ENCODE measurements at places on chromosomes 5 and 9.

DNA sequence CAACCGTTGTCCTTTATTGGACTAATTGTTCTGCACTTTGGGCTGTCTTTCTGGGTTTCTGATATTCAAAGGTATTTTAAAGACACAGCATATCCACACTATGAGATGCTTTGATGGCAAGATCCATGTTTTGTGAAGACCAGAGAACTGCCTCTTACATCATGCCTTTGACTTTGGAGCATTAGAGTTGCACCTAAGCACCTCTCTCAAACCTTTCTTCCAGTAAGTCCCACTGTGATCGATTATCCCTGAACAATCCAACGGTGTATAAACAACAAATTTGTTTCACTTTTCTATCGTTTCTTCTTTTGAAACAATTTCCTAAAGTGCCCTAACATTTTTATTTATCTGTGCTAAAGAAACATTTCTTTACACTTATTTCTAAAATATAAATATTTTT is 144.4 kb downstream of the KCTD16 start:
- no peak for DNase-seq

DNA sequence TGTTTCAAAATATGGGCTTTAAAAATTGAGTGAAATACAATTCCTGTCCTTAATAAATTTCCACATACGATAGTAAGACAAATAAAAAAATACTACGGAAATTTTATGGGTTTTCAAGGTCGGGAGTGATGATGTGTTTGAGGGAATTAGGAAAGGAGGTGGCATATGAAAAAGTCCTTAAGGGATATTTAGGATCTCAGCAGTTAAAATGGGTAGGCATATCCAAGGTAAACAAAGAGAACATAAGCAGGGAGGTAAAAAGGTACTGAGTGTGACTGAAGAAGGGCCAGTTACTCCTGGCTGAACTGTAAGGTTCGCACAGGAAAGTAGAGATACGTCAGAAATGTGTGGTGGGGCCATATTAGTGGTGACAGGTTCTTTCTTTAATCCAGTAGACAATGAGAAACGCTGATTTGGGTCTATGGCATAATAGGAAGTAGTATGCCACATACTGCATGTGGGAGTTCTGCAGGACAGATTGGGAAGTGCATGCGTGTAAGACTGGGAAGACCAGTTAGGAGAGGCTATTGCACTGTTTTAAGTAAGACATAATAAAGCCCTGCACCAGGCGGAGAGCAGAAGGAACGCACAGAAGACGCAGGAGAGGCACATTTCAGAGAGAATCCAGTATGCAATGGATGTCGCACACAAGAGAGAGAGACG is 937 bp upstream of the HMGCR start:
- DNase-seq = peak; percentile 50

DNA sequence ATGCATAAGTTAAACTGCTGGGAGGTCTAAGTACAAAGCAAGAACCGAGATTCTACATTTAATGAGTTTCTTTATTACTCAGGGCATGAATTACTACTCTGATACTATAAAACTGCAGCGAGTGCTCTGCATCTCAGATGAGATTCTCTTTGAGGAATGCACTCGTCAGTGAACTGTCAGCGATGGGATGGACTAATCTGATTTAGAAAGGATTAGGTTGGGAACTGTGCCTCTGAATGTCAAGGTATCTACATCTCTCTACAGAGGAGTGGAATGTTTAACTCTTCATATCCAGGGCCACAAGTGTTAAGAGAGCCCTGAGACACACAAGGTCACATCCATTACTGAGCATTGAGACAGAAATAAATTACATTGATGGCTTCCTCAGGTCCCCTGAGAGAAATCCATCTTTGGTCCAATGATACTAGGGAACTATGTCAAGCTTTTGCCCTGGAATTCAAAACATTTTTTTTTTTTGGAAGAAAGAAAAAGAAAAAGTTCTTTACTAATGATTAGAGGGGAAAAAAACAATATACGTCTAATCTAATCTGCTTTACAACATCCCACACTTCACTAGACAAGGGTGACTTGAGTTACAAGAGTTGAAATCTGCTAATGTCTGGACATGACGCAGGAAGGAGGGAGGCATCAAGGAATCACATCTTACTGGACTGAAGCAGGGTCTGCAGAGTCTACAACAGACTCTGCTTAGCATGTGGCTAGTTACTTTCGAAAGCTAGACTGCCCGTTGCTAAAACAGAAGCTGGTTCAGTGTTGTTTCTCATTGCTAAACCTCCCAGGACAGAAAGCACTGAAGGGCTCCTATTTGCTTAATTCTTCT is 270.0 kb upstream of the TLE4 start:
- no peak for DNase-seq

- peak; percentile 42 for DNase-seq
Measured at GRCh38 chr5:74638970-74639806, 1.3 kb downstream of the ENC1 start.

DNA sequence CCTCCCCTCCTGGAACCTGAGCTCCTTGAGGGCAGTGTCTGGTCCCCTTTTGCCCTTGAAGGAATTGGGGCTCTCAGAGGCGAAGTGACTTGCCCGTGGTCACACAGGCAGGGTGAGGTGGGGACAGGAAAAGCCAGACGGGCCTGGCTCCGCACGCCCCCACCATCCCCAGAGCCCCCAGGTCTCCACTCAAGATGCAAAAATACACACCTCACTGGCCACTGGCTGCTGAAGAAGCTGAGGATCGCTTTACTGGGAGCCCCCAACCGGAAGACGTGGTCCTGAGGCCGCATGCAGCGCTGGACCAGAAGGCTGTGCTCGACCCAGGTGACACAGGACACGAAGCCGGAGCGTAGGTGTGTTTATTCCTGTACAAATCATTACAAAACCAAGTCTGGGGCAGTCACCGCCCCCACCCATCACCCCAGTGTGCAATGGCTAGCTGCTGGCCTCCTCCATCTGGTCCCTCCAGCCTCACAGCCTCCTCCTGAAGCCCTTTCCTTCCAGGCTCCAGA is 7.6 kb upstream of the AK1 start:
- DNase-seq = no peak

GRCh38 chr5:109719978-109720377 is 30.3 kb downstream of the MAN2A1 start:
- DNase-seq = no peak

GRCh38 chr9:98104445-98104881 is 14.6 kb downstream of the TRIM14 start:
- no peak for DNase-seq

- DNase-seq = no peak
Measured at GRCh38 chr5:55386356-55386755, 78.6 kb downstream of the MTREX start.

DNA sequence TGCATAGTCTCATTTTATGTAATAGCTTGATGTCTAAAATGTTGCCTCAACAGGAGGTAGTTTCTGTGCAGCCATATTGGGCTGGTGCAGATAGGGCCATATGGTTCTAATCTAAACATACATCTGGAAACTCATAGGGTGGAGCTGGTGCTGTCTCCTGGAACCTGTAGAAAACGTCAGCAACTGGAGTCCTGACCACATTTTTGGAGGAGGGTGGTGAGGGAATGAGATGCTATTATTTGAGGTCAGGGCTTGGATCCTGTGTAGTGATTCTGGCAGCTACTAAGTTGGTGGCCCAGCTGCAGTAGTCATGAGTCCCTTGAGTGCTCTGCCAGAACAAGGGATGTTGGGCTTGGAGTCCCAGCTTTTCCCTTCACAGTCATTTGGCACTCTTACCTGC is 14.1 kb downstream of the MAN2A1 start:
- DNase-seq = no peak

DNA sequence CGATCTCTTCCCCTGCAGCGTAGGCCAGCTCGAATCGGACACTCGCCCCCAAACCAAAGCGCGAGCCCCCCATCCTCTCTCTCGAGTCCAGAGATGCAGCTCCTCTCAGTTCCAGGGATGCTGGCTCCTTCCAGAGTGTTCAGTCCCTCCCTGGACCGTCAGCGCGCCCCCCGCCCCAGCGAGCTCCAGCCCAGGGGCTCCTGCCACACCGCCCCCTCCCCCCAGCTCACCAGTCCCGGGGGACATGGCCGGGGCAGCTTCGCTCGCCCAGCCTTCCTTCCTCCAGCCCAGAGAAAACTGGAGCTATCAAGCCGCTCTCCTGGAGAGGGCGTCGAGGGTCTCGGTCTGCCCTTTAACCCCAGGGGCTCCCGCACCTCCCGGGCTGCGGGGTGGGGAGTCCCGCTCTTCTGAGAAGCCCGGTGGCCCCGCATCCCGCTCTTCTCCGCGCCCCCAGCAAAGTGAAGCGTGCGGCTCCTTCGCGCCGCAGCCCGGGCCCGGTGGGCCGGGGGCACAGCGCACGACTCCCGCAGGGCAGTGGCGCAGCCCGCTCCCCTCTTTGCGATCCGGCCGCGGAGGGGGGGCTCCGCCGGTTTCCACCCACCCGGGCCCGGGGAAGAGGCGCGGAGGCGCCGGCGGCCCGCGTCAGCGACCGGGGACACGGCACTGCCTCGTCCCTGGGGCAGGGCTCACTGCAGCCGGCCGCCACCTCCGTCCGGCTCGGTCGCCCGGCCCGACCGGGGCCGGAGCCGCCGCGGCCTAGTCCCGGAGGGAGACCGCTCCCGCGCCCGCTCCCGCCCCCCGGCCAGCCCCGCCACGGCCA is 587 bp downstream of the MIER3 start:
- no peak for DNase-seq

DNA sequence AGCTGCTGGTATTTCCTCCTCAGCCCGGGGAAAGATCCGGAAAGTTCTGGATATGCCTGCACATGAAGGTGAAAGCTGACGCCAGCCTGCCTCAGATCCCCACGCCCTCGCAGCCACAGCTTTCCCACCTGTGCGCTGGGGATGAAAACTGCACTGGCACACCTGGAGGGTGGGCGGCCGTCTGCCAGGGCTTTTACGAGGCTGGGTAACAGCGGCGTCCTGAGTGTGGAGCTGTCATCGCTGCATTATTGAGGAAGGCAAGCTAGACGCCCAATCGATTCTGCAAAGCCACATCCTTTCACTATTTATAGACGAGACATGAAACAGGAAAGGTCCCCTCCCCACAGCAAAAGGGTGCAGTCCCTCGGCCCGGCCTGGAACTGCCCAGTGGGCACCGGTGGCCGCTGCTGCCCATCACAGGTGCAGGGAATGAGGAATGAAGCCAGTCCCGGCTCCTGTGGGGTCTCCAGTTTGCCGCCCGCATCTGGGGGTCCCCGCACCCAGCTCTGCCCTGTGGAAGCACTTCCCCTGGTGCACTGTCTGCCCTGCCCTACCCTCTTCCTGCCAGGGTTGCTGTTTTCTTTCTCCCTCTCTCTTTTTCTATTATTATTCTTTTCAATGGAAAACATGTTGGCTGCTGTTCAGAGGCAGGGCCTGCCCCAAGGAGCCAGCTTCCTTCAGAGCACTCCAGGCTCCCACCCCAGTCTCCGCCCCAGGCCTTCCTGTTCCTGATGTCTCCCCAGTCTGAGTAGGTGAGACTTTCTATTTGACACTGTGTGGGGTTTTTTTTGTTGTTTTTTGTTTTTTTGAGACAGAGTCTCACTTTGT is 7.0 kb downstream of the NOTCH1 start:
- DNase-seq = no peak

DNA sequence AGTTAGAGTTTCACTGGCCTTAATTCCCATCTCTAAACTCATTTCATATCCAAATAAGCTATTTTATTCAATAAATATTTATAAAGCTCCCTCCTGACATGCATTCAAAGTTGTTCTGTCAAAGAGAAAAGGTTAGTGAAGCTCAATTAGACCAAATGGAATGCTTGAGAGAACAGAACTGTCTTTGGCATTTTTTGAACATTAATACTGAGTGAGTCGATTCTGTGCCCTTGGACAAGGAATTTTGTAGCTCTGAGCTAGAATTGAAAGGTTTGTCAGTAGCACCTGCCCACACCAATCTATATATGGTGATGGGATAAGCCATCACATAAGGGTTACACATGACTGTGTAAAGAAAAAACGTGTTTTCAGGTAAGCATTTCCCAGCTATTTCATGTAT is 631.2 kb upstream of the CCNG1 start:
- DNase-seq = no peak

GRCh38 chr9:38284039-38284575 is 108.4 kb upstream of the ALDH1B1 start:
- DNase-seq = no peak

- no peak for DNase-seq
Measured at GRCh38 chr5:135318037-135318436, 81.0 kb downstream of the MACROH2A1 start.

DNA sequence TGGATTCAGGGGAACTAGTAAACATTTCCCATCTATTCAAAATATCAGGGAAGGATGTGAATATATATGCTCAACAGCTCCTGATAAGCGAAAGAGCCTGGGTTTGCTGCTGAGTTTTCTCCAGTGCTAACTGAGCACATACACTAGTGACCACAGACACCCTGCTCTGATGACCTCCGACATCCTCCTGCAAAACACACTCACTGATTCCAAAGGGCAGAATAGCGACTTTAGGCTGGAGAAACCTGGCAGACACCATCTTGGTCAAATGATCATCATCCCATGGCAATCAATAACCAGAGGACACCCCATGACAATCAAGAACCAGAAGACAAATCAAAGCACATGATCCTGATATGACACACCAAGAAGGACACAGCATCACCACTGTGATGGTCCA is 9.2 kb upstream of the GADD45G start:
- DNase-seq = no peak

- DNase-seq = no peak
Measured at GRCh38 chr9:129330711-129331492, 152.8 kb upstream of the IER5L start.

GRCh38 chr5:88391991-88392390 is 123.3 kb upstream of the TMEM161B start:
- DNase-seq = no peak

DNA sequence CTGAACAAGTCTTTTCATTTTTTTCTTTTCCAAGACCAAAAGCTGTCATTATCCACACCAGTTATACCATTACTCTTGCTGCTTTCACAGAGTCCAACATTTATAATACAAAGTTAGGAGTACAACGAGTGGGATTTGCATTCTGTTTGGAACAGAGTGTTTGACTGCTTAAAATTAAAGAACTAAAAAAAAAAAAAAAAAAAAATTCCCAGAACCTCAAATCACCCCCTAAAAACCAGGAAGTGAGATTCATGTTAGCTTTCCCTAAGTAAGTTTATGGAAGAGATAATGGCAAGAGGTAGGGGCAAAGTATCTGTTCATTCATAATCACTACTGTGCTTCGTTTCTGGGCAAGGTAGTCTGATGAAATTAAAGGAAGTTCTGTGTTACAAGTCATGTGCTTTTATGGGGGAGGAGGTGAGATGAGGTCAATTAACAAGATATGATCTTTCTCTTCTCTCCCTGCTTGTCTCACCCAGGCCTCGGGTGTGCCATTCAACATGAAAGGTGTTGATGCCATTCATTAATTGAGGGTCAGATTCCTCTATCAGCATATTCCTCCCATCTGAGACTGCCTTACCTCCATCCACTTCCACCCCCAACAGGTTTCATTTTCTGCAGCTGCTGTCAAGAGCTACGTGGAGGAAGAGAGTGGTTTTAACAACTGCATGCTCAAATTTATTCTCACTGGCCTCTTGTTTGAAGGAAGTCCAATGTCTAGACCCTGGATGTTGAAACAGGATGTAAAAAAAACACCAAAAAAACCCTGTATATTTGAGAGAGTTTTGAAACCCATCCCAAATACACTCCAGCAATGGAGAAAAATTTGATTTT is 58.1 kb downstream of the MARCHF3 start:
- no peak for DNase-seq

Data from AG04450 (cell line).